ENCODE measurements at places on chromosomes 12 and 14.

DNA sequence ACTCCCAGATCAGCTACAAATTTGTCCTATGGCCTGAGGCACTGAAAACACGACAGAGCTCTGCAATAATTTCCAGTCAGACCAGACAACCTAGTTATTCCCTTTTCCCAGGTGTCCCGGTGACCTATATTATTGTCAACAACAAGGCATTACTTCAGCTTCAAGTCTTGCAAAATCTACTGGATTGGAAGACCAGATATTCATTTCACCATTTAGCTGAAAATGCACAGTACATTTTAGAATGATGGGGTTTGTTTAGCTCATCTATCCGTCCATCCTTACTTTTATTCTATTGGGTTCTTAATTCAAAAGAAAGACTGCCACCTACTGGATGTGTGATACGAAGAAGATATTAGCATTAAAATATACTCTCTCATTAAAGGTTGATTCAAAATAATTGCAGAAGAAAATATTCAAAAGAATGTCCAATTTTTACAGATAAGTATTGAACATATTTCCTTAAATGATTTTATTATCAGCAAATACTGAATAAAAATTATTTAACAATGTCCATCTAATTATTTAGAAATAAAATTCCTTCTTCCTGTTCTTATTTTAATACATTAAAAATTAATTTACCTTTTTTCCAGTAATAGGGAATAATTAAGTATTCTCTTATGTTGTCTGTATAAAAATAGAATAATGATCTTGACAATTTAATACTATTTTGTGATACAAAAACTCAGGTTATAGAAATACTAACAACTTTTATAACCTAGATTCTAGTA lies 244.9 kb upstream of the LRIG3 start:
- DNase-seq: no peak

DNA sequence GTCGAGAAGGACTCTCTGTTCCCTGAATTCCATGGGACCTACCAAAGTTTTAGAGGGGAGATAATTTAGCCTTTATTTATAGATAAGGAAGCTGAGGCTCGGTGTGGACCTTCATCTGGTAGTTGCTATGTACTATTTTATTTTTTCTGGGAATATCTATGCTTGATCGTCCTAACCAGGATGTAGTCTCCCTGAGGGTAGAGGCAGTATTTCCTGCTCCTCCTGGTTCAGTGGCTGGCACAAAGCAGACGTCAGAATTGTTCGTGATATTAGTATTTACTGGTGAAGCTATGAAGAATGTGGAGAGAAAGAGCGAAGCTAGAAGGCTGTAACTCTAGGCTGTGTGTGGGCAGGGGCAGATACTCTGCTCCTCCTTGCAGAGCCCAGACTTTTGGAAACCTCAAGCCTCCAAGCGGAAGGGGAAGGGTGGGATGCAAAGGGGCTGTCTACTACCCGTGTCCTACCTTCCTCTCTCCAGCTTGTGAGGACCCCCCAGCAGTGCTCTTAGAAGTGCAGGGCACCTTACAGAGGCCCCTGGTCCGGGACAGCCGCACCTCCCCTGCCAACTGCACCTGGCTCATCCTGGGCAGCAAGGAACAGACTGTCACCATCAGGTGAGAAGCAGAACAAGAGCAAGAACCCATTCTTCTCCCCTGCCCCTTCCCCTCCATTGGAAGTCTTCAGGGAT lies 1.4 kb downstream of the LRP10 start:
- no peak for DNase-seq

DNA sequence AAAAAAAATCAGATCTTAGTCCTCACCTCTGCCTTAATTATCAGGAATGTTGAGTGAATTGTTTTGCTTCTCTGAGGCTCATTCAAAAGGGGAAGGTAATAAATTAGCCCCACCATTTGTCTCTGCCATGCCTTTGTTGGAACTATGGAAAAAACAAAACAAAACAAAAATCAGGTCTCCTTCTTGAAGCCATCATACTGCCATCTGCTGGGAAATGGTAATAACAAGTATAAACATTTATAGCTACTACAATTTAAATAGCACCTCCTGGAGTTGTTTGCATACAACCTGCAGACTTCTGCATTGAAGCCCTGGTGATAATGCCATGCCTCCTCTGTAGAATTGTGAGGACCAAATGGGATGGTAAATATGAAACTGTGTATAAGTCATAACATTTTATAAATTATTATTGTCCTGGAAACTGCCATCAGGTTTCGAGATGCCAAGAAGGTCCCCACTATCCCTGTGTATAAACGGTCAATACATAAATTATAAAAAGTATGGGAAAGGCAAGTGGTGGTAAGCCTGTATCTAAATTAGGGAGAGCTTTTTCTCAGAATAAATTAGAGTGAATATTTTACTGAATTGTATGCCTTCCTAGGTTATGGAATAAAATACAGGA lies 87.2 kb upstream of the FGD4 start:
- DNase-seq: no peak

DNA sequence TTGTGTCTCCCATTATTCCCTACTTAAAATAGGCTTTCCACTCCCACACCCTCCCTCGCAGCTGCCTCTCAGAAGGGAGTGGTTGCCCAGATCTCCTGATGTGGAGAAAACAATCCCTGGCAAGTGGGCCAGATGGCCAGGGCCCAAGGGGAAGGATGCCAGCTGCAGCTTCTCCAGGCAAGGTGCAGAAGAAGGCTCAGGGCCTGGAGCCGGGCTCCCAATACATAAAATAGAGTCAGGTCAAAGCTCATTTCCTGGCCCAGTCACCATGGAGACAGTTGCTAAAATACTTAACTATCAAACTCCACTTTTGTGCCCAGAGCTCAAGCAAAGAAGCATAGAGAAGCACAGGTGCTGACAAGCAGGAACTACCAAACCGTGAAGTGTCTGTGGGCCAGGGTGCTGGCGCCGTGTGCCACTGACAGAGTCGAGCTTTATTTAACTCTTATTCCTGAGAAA lies 45.7 kb upstream of the ITPR2 start:
- no peak for DNase-seq

- no peak for DNase-seq
Measured at GRCh38 chr14:57417228-57417627, 26.8 kb downstream of the NAA30 start.

DNA sequence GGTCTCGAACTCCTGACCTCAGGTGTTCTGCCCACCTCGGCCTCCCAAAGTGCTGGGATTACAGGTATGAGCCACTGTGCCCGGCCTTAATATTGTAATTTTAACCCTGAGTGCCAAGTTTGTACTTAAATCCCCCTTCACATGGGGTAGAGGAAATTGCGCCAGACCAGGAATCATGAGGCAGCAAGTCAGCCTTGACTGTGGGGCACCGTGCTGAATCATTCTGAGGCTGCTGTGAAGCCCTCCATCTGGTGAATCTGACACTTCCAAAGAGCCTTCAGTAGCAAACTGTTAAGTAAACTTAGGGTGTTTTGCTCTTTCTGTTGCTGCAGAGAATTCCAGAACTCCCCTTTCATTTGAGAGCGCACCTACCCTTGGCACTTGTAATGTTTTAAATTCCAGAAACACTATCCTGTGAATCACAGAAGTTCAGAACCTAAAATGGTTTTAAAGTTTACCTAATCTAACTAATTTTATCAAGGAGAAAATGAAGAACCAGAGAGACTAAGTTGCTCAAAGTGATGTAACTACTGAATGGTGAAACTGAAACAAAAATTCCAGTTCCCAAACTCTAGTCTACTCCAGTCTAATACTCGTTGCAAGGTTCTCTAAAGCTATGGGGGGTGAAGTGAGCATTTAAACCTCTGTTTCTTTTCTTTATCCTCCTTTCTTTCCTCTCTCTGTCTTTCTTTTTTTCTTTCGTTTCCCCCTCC lies 7.5 kb downstream of the HEBP1 start:
- DNase-seq: no peak

DNA sequence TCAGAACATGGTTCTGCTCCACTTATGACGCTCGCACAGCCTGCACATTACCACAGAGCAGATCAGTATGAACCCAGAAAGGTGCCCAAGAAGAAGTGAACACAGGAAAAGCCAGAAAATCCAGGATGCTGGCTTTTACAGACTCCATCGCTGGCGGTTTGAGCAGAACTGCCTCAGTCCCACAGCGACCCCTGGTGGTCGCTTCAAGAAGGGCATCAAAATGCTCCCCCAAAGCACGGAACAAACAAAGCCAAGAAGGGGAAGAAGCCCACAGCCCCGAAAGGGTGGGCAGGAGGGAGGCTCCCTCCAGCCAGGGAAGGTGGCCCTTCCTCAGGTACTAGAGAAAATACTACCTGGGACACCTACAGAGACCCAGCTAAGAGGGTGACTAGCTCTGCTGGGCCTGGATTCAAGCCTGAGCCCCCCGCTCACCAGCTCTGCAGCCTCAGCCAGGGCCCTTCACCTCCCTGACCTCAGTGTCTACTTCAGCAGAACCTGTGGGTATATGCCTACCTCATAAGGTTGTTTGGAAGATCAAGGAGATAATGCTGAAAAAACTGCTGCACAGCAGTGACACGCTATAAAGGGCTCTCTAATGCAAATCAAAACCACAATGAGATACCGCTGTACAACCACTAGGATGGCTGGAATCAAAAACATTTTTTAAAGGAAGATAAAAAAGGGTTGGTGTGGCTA lies 98.1 kb downstream of the NCOR2 start:
- DNase-seq: peak; percentile 44

DNA sequence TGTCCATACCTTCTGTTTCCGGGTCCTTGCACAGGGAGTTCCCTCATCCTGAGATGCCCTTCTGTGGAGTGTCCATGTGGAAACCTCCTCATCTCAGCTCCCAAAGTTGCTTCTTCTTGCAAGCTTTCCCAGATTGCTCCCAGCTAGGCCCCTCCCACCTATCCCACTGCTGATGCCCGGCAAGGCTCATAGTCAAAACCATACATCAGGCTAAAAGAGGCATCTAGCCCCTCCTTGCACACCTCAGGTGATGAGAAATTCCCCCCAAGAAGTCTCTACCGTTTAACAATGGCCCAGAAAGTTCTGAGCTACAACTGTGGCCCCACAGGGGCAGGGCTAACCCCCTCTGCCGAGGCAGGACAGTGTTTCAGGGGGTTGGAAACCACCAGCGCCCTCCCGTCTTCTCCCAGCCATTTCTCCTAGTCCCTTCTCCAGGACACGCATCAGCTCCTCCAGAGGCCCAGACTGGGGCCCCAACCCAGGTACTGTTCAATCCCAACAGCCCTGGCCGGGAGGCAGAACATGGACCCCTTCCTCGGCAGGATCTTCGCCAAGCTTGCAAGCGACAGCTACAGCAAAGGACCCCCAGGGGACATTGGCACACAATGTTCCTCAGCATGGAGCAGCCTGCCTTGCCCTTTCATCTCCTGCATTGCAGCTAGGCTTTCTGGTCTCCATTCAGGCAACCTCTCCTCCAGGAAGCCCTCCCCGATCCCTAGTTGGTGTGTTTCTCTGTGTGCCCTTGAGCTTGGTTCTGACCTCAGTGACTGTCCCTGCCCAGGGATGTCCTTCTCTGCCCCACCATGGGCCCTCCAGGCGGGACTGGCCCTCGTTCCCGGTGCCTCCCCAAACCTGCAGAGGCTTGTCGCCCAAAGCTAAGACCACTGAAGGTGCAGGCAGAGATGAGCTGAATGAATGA lies 4.5 kb upstream of the BEGAIN start:
- no peak for DNase-seq

DNA sequence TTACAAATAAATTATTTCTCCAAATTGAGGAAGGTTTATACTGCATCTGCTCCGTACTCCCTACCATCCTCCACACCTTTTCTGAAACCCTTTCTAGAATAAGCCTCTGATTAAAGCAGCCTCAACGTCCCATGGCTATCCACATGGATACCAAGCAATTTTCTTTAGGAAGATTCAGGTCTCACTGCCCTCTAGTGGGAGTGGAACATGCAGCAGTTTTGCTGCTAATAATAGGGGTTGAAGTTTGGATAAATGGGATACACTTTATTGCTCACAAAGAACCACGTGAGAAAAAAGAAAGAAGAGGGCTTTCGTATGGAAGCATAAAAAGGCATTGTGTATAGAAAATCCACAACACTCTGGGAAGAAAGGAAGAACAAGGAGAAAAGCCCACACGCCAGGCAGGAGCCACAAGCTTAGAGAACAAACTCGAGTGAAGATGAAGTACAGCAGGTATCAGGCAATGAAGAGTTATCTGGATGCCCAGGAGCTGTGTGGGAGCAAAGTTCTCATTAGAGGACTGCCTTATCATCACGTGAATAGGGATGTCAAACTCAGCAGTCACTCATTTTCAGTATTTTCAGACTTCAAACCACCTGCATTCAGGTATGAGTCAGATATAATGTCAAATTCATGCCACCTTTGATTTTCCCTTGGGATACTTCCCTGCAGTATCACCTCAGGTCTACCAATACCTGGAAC lies 45.8 kb downstream of the CCER1 start:
- no peak for DNase-seq

GRCh38 chr12:94982456-94982855 lies 21.0 kb downstream of the NDUFA12 start:
- DNase-seq: no peak

DNA sequence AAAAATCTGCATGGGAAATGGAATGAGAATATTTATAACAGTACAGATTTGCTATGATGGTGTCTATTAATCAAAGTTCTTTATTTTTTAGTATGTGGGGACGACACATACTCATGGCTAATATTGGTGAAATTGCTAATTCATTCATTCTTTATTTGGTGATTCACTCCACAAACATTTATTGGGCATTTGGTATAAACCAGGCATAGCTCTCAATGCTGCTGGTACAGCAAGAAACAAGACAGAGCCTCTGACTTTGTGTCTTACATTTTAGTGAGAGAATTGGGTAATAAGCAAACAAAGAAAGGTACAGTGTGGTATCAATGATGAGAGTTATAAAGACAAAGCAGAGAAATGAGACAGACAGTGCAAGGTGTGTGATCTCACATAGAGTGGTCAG lies 129.5 kb downstream of the RGS6 start:
- no peak for DNase-seq

DNA sequence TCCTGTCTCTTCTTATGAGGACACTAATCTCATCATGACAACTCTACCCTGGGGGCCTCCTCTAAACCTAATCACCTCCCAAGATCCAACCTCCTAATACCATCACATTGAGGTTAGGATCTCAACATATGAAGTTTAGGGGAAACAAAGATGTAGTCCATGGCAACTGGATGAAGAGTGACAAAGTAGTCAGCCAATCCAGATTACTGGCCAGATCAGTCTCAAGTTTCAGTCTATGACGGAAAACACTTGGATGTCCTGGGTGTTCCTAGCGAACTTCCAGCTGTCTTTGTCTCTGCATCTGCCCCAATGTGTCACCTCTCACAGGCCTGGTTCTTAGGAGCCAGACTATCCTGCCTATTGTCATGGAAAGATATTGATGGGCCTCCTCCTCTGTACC lies 630.8 kb downstream of the AACS start:
- no peak for DNase-seq
